ENCODE measurements at places on chromosomes 2 and 18.

DNA sequence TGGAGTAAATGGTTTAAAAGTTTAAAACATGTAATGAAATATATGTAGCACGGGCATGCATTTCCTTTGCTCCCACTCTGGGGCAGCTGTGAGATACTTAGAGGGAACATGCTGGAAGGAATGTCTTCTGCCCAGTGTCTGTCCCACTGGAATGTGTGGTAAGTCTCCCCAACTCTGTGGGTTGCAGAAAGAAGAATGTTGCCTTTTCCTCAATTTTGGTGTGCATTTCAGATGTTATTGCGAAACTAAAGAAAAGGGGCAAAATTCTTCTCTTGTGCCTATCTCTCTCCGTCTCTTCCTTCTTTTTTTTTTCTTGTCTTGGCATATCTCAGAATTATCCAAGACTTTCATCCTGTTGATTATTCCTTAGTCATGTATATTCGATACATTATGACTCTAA lies 201.1 kb downstream of the SH3RF3 start:
- DNase-seq = peak; percentile 92

DNA sequence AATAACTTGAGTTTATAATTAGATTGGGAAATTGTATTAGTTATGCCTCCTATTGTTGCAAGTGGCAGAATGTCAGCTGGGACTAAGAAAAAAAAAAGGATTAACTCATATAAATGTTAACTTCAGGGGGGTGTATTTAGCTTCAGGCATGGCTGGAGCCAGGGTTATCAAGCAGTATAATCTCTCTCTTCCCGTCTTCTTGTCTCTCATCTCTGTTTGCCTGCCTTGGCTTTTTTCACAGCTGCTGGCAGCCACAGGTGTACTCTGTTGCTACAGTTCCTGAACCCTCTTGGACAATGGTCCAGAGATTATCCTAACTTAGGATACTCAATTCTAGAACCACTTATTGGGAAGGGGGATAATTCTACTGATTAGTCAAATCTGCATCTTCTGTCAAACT lies 370.7 kb upstream of the MEX3C start:
- DNase-seq = no peak

DNA sequence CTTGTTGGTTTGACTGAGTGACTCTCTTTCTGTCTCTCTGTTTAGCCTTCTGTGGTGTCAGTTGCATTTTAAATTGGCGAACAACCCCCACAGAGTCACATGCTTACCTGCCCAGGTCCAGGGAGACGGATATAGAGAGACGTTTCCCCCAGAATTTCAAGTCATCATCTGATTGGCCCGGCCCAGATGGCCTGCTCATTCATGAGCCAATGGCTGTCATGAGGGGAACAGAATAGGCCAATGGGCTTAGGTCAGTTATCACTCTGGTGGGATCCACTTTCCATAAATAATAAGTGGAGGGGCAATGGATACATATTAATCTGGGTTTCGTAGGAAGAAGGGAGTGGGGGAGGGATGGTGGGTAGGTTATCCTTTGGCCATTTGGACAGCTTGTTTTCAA lies 150.0 kb upstream of the SPRED2 start:
- no peak for DNase-seq

DNA sequence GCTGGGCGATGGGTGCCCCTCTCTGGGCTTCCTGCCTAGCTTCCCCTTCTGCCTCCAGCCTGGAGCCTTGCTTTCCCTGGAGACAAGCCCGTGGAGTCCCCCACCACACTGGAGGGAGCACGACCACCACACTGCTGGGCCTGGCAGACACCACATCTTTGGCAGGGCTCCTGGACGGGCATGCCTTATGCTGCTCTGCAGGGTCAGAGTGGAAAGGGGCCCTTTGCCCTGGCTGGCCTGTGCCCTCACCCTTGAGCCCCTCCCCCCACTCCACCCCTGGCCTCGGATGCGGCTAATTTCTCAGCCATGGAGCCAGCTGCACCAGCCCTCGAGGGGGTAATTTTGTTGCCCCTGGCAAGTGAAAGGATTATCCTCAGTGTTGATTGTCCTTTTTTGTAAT lies 194.5 kb downstream of the LOXHD1 start:
- no peak for DNase-seq

DNA sequence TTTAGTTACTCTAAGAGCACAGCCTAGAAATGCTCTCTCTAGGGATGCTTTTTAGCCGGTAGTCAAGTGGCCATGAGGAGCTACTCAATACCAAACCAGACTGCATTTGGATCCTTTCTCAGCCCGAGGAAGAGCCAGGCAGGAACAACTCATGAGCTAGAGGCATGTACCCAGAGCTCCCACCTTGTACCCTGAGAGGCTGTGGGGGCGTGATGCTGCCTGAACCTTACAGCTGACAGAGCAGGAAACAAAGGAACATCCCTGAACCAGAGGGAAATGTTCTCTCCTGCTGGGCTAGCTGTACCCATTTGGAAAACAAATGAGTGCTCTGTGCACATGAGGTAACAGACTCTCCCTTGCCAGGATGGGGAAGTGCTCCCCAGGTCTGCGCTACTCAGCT lies 131.6 kb downstream of the OSR1 start:
- no peak for DNase-seq

DNA sequence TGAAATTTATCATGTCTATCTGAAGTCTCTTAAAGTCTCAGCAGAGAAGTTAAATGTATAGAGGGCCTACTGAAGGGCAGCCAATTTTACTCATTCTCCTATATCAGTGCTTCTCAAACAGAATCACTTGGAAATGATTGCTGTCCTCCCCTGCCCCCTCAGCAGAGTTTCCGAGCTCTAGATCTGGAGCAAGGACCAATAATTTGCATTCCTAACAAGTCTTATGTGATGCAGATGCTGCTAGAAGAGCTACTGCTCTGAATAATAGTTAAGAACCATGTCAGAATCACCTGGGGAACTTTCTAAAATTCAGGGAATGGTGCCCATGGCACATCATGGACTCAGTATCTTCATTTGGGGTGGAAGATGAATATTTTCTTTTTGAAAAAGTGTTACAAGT lies 105.6 kb upstream of the EPHA4 start:
- DNase-seq = no peak

DNA sequence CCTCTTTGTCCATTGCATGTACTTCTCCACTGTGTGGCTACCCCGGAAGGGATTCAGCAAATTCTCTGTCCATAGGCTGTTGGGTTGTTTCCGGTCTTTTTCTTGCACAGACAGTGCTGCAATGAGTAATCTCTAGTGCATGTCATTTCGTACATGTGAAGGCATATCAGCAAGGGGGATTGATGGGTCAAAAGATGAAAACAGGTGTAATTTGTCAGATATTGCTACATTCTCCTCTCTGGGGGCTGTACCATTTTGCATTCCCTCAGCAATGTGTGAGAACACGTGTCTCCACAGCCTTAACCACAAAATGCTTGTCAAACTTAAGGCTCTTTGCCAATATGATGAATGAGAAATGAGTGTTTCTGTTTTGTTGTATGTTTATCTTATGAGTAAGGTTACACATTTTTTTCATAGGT lies 60.5 kb downstream of the KLHL29 start:
- peak; percentile 73 for DNase-seq

DNA sequence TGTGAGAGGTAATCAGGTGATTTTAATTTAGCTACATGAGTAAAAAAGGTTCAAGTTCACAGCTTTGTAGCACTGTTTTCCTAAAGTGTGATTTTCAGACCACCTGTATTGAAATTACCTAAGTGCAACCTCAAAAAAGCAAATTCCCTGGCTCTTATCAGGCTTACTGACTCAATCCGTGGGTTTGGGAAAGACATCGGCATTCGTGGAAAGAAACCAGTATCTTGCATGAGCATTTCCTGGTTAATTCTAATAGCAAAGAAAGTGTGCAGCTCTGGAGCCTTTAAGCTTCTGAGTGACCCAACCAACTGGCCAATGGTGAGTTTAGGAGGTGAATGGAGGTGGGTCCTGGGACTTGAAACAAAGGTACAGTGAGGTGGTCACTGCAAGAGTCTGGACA lies 300.9 kb downstream of the NBAS start:
- no peak for DNase-seq

DNA sequence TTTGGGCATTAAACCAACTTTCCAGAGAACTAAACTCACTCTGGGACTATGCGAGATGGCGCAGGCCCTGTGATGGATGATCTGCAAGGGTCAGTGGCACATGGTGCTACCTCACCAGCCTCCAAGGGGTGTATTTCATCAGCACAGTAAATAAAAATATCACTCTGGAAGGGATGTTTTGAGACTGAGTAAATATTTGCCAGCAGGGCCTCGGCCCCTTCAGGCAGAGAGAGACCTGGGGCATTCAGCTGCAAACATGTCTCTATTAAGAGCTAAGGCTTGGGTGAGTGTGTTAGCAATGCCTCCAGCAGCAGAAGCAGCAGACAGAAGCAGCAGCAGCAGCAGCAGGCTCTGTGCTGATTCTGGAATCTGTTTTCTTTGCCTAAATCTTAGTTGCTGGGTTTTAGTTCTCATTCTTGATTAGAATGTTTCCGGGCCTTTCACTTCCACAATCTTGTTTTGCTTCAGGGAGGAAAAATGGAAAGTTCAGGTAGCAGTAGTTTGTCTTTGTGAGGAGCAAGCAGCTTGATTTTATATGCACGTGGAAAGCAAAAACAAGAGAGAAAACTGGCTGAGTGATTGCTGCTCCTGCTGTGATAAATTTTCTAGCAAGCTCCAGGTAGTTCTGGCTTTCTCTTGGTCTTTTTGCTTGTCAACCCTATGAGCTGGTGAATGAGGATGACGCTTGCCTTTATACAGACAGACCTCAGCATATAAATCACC lies 18.6 kb downstream of the ADCYAP1 start:
- DNase-seq = no peak

DNA sequence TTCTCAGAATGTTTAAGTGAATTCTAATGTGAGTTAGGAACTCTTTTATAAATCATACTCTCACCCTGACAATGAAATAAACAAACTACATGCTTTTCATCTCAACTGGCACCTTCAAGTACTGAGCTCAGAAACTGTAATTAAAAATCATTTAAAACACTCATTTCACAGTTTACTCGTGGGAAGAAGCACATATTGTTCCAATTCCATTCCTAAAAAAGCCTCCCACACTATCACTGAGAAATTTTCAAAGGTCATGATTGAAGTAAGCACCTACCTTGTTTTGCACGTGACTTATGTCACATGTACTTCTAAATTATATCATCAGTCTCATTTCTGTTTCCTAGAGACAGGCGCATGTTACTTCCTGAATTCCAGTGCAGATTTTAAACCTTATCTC lies 678.1 kb upstream of the SLC8A1 start:
- DNase-seq = no peak

- peak; percentile 14 for DNase-seq
Observed at GRCh38 chr18:7684966-7685365, 117.8 kb downstream of the PTPRM start.

GRCh38 chr2:169365029-169365480 lies 2.7 kb upstream of the LRP2 start:
- DNase-seq = no peak

DNA sequence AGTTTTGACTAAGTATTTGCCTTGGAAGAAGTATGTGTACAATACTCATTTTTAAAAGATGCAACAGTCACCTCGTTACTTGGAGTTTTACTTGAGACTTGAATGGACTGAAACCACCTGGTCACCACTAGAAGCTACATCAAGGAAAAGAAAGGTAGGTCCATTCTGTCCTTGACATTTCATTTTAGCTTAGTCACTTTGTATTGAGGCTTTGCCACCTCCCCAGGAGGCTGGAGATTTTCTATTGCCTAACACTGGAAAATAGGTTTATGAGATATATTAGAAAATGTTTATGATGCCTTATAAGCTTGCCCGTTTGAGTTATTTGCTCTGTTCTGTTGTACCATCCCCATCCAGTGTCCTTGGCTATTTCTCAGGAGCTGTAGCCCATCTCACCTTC lies 107.9 kb upstream of the ETAA1 start:
- DNase-seq = no peak

GRCh38 chr2:85774126-85774978 lies 20.6 kb downstream of the ATOH8 start:
- no peak for DNase-seq

DNA sequence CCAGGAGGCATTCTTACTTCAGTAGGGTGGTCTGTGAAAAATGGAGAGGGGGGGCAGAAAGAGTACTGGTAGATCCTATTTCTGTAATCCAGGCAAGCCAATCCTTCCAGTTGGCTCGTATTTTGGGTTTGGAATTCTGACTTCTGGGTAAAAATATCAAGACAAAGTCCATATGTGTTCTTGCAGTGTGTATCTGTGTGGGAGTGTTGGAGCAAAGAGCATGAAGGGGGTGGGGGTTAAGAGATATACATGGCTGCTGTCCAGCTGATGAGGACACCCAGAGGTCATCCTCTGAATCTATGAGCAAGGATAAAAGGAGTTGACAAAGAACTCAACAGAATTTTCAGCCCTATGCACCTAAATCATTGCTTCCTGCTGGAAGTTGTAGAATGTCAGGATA lies 375.8 kb upstream of the PIK3C3 start:
- DNase-seq = no peak

- DNase-seq = peak; percentile 54
Observed at GRCh38 chr2:40488927-40489677, 37.2 kb upstream of the SLC8A1 start.

DNA sequence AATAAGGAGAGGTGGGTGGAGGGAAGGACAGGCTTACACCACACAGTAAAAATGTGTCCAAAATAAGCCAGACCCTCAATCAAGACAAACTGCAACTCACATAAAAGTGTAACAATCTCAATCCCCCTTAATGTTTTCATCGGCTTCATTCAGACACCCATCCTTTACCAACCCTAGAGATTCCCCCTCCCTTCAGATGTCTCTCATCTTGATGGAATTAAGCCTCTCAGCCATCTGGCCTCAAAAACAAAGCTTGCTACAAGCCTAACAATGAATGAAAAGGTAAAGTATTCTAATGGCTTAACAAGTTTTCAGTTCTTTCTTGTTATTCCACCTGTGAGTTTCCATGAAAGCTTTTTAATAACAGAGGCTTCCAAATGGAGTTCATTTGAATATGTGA lies 5.2 kb downstream of the RTTN start:
- DNase-seq = no peak

DNA sequence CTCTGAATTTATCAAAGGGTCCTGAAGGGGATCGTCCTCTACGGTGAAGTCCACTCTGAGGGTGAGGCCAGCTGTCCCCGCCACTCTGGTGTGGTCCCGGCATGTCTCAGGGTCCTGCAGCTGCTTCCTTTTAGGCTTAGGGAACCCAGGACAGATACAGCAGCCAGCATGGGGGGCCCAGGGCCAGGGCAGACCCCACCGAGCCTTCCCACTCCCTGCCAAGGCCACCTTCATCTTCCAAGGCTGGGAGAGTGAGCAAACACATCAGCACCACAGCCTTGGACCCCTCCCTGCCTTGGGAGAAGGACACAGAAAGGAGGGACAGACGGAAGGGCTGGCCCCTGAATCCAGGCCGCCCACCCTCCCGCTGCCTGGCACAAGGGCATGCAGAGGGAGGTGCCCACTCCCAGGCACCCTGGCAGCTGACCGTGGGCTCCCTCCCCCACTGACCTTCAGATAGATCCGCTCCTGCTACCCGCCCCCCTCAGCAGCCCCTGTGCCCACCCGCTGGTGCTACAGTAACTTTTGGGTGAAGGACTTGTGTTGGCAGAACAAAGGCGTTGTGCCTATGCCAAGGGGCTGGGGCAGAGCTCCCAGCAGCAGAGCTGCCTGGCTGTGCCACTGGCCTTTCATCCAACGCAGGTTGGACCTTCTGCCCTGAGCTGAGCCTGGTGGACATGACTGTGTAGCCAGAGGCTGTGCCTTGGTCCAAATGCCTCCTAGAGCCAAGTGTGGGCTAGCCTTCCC lies 7.6 kb downstream of the CYP26B1 start:
- no peak for DNase-seq
